Right ventricle myocardium inferior (tissue), 1 donor: ENCODE measurements at places on chromosomes 3 and 15. TPM values are rescaled to one million over a fixed set of nuclear protein-coding genes. Genes with fewer than 3 reads are reported as not detected.

The GRAMD1C gene
- 2.4 TPM for total RNA-seq

GRCh38 chr3:112619295-112619694 lies 21.6 kb downstream of the CCDC80 start:
- DNase-seq, result no peak

The SLCO3A1 gene
- 45.9 TPM for total RNA-seq

The MASP1 gene
- 129 TPM for total RNA-seq

GRCh38 chr3:8542190-8543135 lies 40.8 kb downstream of the LMCD1 start:
- no peak for DNase-seq
